HFFc6 (cell line): ENCODE measurements at places on chromosomes 5 and 9. TPM values are rescaled to one million over a fixed set of nuclear protein-coding genes. Genes with fewer than 3 reads are reported as not detected.

Gene EDIL3
- 1.9 to 48.7 TPM (median 4.1 TPM) in 3 replicates for total RNA-seq

Gene SLC6A7
- total RNA-seq = not detected in 3 replicates

DNA sequence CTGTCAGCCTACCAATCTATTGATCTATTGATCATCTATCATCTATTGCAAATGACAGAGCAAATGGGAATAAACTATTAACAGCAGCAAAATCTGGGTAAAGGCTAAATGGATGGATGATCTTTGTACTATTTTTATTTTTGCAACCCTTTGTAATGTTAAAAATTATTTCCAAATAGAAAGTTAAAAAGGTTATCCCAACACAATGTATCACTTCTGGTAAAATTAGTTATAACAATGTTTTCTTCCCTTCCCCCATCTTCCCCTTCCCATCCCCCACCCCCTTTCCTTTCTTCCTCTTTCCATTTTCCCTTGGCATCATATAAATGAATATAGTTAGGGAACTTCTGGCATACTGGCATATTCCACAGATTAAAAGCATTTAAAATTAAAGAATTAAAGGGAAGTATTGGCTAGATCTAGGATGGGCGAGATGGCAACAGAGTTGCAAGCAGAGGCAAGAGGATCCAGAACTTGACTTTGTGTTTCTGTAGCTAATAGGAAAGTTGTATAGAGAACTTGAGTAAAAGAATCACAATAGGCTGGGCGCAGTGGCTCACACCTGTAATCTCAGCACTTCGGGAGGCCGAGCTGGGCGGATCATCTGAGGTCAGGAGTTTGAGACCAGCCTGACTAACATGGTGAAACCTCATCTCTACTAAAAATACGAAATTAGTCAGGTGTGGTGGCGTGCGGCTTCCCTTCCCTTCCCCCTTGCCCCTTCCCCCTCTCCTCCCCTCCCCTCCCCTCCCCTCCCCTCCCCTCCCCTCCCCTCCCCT, 66.6 kb upstream of the TAF11L2 start:
- DNase-seq = no peak

DNA sequence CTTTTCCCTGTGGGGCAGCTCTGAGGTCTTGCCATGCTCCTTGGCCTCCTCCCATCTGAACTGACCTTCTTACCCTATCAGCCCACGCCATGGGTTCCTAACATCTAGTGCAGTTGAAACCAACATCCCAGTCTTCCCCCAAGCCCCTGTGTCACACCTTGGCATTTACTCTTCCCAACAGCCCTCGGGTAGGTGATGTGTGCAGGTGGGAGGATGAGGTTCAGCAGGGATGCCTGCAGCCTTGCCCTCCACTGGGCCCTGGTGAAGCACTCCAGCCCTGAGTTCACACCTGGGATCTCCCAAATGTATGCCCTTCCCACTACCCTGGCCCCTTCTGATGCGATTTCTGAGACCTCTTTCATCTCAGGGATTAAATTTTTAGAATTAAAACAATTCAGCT, 15.5 kb downstream of the IRX2 start:
- DNase-seq = no peak

- no peak for DNase-seq
These were observed 201.2 kb downstream of the MSX2 start for GRCh38 chr5:174925586-174925985.

GRCh38 chr9:85431339-85432102, 310.2 kb downstream of the AGTPBP1 start:
- peak; percentile 25 for DNase-seq
